Cortex of kidney (tissue), 1 donor: ENCODE measurements at places on chromosomes 6 and 20.

DNA sequence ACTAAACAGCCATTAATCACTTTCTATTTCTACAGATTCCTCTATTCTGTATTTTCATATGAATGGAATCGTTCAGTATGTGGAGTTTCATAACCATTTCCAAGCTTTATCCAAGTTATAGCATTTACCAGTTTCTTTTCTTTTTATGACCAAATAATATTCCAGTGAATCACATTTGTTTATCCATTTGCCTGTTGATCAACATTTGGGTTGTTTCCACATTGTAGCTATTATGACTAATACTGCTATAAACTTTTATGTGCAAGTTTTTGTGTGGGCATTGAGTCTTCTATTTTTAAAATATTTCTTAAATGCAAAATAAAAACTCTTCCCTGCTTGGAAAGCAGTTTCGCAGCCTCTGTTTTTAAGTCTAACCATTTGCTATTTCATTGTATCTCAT is 336.4 kb upstream of the OPRM1 start:
- DNase-seq = no peak

DNA sequence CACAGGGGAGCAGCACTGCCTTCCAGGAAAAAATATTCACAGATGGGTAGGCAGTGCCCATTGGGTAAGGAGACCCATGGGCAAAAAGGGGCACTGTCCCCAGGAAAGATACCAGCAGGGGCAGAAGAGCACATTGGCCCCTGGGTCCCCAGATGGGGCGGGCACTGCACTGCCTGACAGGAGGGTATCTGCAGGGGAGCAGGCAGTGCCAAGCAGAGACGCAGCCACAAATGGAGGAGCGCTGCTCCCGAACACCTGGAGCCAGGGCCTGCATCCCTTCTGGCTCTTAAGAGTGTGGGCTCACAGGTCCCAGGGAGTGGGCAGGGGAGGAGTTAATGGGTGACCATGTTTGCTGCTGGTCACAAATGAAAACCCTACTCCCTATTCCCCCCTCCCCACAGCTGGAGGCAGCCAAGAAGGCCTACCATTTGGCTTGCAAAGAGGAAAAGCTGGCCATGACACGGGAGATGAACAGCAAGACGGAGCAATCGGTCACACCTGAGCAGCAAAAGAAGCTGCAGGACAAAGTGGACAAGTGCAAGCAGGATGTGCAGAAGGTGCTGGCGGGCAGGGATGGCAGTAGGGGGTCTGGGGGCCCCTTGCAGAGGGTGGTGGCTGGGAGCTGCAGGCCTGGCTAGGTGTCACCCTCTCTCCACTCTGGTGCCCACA is 27.0 kb downstream of the SPDEF start:
- no peak for DNase-seq

DNA sequence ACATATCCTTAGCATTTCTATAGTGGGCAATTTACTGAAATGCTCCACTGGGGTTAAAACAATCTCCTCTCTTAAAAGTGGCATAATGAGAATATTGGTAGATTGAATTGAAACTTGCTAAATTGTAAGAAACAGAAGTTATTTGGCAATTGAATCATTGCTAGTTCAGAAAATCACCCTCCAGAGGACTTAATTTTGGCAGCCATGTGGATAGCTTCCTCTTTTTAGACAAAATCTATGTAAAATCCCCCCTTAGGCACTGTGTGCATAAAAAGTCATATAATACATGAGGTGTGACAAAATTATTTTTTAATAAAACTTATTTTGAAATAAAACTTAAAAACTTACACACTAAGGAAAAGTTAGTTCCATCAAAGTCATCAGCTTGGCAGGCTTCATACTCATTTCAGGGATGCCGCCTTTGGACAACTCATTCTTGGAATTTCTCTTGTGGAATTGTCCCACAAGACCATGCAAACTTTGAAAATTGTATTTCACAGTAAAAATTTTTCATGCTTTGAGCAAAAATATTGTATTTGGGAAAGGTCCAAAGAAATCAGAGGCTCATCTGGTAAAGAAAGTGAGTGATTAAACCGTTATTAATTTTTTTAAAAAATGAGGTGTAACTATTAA is 473.0 kb downstream of the BCKDHB start:
- no peak for DNase-seq

- DNase-seq = no peak
Observed at GRCh38 chr20:4155953-4156352, 140.6 kb upstream of the RNF24 start.

DNA sequence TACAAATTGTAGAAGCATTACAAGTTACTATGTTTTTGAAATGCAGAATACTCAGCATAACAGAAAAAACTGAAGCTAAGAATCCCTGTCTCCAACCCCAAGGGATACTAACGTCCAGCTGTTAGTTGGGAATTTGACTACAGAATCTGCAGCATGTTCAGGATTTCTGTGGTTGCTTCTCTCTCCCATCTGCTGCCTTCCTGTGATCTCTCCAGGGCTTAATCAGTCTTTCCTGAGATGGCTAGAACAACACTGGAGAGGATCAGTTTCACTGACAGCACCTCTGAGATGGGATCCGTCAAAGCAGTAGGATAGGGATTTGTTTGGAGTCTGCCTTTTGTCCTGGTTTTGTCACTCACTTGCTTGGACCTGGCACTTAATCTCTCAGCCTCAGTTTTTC is 73.3 kb upstream of the NUP153 start:
- DNase-seq = no peak

DNA sequence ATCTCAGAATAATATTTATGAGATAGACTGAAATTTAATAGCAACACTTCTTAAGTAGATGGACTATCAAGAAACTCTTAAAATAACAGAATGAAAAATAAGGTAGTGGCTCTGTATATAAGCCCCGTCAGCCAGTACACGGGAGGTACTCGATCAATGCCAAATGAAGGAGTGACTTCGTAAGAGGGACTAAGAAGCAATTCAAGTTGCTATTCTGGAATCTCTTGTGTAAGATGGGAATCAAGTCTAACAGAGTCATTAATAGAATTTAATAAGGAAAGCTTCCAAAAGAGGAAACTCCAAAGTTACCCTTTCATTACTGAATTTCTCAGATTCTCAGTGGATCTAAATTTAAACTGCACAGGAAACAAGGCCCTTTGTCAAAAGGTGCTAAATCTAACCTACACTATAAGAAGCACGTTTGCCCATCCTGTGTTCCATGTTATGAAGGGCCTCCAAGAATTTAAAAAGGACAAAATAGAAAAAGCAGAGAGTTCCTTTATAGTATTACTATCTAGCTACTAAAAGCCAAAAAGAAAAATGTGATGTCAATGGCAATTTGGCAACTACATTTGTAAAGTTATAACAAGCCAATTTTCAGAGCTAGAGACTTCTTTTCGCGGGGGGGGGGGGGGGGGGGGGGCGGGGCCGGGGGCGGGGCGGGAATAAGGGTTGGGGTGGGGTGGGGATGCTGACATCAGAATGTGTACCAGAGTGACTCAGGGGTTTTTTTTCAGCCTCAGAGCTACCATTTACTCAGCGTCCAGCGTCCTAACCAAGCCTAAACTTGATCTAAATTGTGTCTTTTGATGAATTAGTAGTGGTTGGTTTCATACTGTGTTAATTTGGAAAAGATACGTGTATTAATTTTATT is 200.6 kb downstream of the GMPR start:
- DNase-seq = no peak

GRCh38 chr6:133208183-133208755 is 32.9 kb upstream of the EYA4 start:
- DNase-seq = no peak

- no peak for DNase-seq
Observed at GRCh38 chr6:46985943-46986342, 56.2 kb downstream of the ADGRF1 start.
